ENCODE measurements at places on chromosomes 12 and 14.

DNA sequence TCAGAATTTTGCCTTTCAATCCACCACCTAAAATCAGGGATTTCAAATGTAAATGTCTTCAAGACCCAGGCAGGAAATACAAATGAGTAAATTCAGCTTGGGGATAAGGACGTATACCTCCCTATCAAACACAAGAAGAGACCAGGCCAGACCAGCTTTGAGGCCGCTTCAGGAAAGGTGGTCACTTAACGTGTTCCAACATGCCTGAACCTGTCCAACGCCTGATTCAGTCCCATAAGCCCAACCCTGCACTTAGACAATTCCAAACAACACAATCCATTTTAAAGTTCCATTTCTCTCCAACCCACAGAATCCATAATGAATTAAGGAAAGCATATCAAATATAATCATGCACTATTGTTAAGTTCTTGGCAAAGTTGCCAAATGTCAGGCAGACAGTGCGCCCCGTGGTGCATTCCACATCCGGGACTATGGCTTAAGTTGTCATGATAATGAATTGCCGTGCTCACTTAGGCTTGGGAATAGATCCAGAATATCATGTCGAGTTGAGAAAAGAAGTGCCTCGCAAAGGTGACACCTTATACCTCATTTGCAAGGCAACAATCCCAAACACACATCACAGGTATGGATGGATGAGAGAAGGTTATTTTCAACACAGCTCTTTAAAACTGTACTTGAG is 35.5 kb downstream of the CCDC60 start:
- peaks cover 4% of the 10 kb centered on the region for H3K4me1 ChIP-seq
- no peak overlapping the region for H3K4me3 ChIP-seq
- no peaks in the 10 kb centered on the region for H3K27me3 ChIP-seq
- no peaks in the 10 kb centered on the region for H3K36me3 ChIP-seq

DNA sequence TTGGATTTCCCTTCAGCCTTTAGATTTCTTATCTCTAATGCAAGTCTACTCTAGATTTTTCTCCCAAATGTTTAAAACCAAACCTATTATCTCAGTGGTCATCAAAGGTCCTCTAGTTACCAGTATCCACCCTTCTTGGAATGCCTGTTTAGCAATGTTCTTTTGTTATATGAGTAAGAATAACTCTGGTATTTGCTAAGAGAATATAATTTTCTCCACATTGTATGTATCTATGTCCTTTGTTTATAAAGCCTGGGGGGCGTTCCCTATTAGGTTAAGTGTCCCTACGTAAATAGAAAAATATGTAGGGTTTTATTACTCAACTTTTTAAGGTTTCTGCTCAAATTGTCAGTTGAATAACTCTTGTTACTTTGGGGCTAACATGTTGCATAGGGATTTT is 27.3 kb downstream of the PPM1A start:
- peaks cover 5% of the 10 kb centered on the region for H3K4me1 ChIP-seq
- no peak for ATAC-seq
- no peaks in the 10 kb centered on the region for H3K36me3 ChIP-seq
- H3K27ac ChIP-seq = no peak overlapping the region

- no peaks in the 10 kb centered on the region for H3K27me3 ChIP-seq
- H3K4me3 ChIP-seq = no peak overlapping the region
- ATAC-seq = no peak
- no peak overlapping the region for H3K27ac ChIP-seq
- H3K36me3 ChIP-seq = no peaks in the 10 kb centered on the region
Measured at GRCh38 chr14:73146111-73146510, 9.8 kb downstream of the PSEN1 start.

DNA sequence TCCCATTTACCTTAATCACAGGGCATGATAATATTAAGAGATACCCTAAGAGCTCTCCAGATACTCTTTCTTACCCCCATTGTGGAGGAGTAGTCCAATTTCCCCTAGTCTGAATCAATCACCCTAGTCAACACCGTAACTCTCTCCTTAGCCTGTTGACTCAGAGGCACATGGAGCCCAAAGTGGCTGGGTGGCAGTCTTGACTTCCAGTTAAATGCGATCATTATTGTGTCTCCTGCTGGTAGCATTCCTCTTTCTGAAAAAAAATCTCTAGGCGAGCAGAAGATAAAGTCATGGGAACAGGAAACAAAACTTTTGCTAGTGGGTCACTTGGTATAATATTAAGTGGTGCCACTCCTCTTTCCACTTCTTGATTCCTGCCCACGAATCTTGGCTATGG is 46.4 kb downstream of the EMP1 start:
- no peaks in the 10 kb centered on the region for H3K36me3 ChIP-seq
- H3K4me1 ChIP-seq = no peaks in the 10 kb centered on the region
- H3K4me3 ChIP-seq = no peak overlapping the region
- no peak overlapping the region for H3K27ac ChIP-seq
- ATAC-seq = no peak
- H3K27me3 ChIP-seq = no peaks in the 10 kb centered on the region

- H3K27me3 ChIP-seq = no peaks in the 10 kb centered on the region
- H3K4me3 ChIP-seq = no peak overlapping the region
- no peaks in the 10 kb centered on the region for H3K36me3 ChIP-seq
Measured at GRCh38 chr14:39140170-39140569, 26.0 kb downstream of the GEMIN2 start.

DNA sequence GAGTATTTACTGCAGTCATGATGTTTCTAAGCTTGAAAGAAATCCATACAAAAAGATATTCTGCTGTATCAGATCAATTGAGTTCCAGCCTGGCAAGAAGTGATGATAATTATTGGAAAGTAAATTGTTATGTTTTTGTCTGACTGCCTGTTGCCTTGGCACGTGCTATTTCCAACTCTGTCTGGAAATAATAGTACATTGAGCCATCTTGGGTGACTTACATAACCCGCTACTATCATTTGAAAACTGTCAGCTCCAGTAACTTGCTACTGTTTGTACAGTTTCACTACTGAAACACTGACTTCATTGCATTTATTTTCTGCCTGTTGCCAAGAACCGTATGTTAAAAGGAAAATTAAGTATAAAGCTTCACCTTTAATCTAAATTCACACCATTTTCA is 318.6 kb downstream of the ITPR2 start:
- H3K36me3 ChIP-seq = no peaks in the 10 kb centered on the region
- H3K27me3 ChIP-seq = no peaks in the 10 kb centered on the region
- H3K4me1 ChIP-seq = no peaks in the 10 kb centered on the region
- no peak overlapping the region for H3K4me3 ChIP-seq

GRCh38 chr14:21084998-21085853 is 13.2 kb downstream of the ZNF219 start:
- no peak overlapping the region for H3K4me3 ChIP-seq
- H3K4me1 ChIP-seq = peaks cover 28% of the 10 kb centered on the region
- H3K27me3 ChIP-seq = no peaks in the 10 kb centered on the region
- ATAC-seq = peak; percentile 41
- H3K36me3 ChIP-seq = peaks cover 97% of the 10 kb centered on the region

- no peaks in the 10 kb centered on the region for H3K4me1 ChIP-seq
- no peaks in the 10 kb centered on the region for H3K27me3 ChIP-seq
- no peaks in the 10 kb centered on the region for H3K36me3 ChIP-seq
- H3K4me3 ChIP-seq = no peak overlapping the region
Measured at GRCh38 chr12:9605483-9605882, 2.2 kb downstream of the KLRB1 start.

DNA sequence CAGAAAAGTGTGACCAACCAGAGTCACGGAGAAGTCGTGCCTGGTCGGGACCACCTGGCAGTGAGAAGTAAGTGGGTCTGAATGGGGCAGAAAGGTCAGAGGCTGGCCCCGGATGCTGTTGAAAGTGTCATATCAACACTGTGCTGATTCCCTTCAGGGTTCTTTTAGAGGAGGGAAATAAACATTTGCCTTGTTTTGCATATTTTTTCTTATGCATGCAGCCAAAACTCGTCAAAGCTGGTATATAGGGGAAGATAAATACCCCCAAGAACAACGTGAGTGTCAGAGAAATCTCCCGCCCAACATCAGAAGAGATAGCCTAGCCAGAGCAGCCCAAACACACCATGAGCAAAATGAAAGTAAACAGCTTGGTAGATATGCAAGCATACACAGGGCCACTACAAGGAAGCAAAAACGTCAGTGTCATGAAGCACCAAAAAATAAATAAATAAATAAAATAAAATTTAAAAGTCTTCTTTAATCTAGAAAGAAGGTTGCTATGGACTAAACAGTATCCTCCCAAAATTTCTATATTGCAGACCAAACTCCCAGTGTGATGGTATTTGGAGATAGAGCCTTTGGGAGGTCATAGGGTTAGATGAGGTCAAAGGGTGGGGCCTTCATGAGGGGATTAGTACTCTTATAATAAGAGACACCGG is 22.1 kb downstream of the EIF5 start:
- no peaks in the 10 kb centered on the region for H3K36me3 ChIP-seq
- H3K27me3 ChIP-seq = peaks cover 16% of the 10 kb centered on the region
- no peak for ATAC-seq
- no peaks in the 10 kb centered on the region for H3K4me1 ChIP-seq
- H3K4me3 ChIP-seq = no peak overlapping the region

DNA sequence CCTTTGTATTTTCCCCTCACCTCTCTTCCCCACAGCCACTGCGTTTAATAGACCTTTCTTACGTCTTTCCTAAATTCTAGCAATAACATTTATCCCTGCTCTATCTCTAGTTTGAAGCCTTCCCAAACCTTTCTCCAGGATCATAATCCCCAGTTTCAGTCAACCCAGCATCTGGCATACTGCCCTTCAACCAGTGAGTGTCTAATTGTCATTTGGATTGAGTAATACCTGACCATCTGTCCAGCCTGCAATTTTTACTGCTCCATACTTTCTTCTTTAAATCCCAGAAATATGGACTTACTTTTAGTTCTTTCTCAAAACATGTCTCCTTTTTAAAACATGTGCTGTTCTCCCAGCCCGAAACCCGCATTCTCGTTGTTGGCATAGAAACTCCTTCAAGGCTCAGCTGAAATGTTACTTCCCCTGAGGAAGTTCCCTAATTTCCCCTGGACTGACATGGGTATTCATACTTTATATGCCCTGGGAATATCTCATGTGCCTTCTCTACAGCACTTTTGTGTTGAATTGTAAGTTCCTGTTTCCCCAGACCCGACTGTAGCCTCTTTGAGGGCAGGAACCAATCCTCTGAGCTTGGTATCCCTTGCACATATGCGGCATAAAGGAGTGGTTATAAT is 65.1 kb upstream of the ETV6 start:
- H3K4me1 ChIP-seq = peaks cover 20% of the 10 kb centered on the region
- H3K27me3 ChIP-seq = no peaks in the 10 kb centered on the region
- no peak for ATAC-seq

Data from gastroesophageal sphincter (tissue), 4 donors.